SJSA1 (cell line): ENCODE measurements at places on chromosomes 1 and 21. TPM values are rescaled to one million over a fixed set of nuclear protein-coding genes. Genes with fewer than 3 reads are reported as not detected.

GRCh38 chr1:234400773-234401172 is 27.5 kb downstream of the COA6 start:
- H3K27me3 ChIP-seq: no peaks in the 10 kb centered on the region
- DNase-seq: no peak
- no peaks in the 10 kb centered on the region; the same call in 1 of the 2 replicates for H3K4me1 ChIP-seq
- H3K27ac ChIP-seq: no peak overlapping the region
- no peak overlapping the region for H3K4me3 ChIP-seq
- no peaks in the 10 kb centered on the region; the same call in 1 of the 2 replicates for H3K36me3 ChIP-seq

DNA sequence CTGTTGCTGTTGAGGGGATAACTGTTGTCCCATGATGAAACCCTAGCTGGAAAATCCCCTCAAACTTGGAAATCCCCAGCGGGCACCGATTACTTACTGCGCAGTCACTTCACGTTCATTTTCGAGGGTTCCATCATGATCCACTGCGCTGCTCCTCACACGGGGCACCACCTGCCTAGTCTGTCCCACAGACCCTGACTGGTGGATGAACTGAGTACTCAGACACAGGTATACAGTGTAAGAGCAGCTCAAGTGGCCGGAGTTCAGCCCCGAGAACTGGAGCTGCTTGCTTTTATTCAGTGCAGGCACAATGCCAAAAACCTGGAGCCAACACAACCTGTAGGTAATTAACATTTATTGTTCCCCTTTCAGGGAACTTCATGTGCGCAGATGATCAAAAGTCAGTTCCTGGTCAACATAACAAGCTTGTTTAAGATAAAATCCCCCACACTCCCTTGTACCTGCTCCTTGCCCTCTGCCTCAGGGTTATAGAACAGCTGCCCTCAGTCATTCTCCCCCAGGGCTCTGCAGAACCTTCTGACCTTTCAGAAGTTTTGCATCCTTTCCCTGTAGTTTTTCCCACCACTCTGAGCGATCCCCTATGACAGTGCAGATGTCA is 46.5 kb upstream of the PRELP start:
- H3K4me1 ChIP-seq: peaks cover 13% of the 10 kb centered on the region
- no peak overlapping the region for H3K27ac ChIP-seq
- H3K36me3 ChIP-seq: no peaks in the 10 kb centered on the region
- no peak for DNase-seq
- no peaks in the 10 kb centered on the region for H3K27me3 ChIP-seq

- no peak overlapping the region for H3K27ac ChIP-seq
- no peaks in the 10 kb centered on the region for H3K36me3 ChIP-seq
- H3K4me3 ChIP-seq: no peak overlapping the region
- DNase-seq: no peak
- peaks cover 20% of the 10 kb centered on the region for H3K4me1 ChIP-seq
Observed at GRCh38 chr1:84849357-84849975, 43.5 kb downstream of the LPAR3 start.

The RGSL1 gene
- not detected in 2 replicates for total RNA-seq

The F11R gene
- total RNA-seq: 3.2 and 4.5 TPM in 2 replicates

DNA sequence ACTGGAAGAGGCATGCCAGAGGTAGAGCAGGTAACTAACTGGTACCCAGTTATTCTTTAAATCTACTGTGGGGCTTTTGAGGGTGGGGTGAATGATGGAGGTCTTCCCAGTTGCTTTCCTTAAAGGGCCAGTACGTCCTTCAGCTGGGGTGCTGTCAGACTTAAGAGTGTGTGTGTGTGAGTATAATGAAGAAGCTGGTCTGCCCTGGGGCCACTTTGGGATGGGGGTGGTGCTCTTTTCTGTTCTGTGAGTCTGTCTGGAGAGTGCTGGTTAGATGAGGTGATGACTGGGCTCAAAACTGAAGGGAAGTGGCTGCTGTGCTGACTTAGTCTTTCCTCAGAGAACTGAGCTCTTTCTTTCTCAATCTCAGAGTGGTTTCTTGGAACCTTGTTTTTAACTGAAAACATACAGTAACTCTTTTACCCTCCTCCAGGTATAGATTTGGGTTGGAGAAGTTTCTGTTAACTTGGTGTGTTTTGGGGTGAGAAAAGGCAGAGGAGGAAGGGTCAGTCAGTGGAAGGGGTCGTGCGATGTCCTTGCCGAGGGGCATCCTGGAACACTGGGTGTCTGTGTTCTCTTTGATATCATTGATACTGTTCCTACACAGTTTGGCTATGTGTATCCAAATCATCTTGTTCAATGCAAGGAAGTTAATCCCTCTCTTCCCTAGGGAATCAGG is 746 bp downstream of the MACF1 start:
- H3K36me3 ChIP-seq: no peaks in the 10 kb centered on the region; the same call in 1 of the 2 replicates
- no peaks in the 10 kb centered on the region for H3K27me3 ChIP-seq
- DNase-seq: peak; percentile 78
- H3K27ac ChIP-seq: peak overlapping the region; percentile 67
- H3K4me3 ChIP-seq: peak overlapping the region; percentile 39

The IRF6 gene
- not detected in 2 replicates for total RNA-seq

DNA sequence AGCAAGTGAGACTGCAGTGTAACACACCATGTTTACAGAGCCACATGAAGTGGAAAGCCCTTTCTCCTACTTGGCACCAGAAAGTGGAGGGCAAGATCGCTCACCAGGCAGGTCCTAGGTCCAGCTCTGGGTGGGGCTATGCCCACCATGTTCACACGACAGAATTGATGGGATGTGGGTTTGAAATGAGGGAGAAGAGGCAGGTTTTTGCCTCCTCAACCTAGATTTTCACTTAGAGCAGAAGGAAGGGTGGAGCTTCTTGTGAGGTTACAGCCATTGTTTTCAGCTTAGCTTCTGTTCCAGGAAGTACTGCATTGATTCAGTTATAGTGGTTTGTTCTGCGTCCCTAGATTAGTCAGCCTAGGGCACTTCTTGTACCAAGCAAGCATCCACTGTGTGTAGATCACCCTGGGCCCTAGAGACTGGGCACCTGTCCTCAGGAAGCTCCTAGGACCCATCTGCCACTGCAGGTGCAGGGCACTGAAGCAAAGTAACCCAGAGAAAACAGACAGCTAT is 2.3 kb downstream of the CD53 start:
- no peak overlapping the region for H3K4me3 ChIP-seq
- no peak for DNase-seq
- no peaks in the 10 kb centered on the region for H3K4me1 ChIP-seq
- H3K36me3 ChIP-seq: no peaks in the 10 kb centered on the region
- H3K27ac ChIP-seq: no peak overlapping the region
- peaks cover 5% of the 10 kb centered on the region; the same call in 1 of the 2 replicates for H3K27me3 ChIP-seq

DNA sequence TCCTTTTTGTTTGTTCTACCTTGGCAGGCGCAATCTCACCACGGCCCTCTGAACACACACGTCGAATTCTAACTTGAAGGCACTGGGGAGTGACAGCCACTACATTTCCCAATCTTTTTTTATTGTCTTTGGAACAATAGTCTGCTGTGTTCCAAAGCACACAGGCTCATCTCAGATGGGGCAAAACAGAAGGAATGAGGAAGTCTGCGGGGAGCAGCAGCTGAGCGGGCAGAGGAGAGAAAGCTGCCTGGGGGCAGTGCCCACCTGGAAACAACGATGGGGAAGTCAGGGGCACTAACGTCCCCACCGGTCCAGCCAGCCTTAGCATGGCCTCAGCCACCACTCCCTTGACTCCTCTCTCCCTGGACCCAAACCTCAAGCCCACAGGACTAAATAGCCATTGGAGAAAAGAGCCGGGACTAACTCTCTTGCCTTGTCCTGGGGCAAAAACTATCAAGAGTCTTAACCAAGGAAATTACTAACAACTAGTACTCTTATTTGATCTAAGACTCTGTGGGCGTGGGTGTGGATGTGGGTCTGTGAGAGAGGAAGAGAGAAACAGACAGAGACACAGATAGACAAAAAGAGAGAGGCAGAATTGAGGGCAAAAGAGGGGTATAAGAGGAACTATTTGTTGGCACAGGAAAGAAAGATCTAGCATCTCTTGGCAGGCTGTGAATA is 34.2 kb downstream of the SYF2 start:
- H3K27me3 ChIP-seq: no peaks in the 10 kb centered on the region
- H3K27ac ChIP-seq: peak overlapping the region; percentile 21; the same call in 1 of the 2 replicates
- DNase-seq: no peak
- H3K4me3 ChIP-seq: no peak overlapping the region

- no peak overlapping the region for H3K27ac ChIP-seq
- H3K4me3 ChIP-seq: no peak overlapping the region
- no peaks in the 10 kb centered on the region; the same call in 1 of the 2 replicates for H3K36me3 ChIP-seq
- DNase-seq: no peak
- H3K4me1 ChIP-seq: peaks cover 3% of the 10 kb centered on the region
Observed at GRCh38 chr1:15205586-15206346, 41.3 kb upstream of the FHAD1 start.

DNA sequence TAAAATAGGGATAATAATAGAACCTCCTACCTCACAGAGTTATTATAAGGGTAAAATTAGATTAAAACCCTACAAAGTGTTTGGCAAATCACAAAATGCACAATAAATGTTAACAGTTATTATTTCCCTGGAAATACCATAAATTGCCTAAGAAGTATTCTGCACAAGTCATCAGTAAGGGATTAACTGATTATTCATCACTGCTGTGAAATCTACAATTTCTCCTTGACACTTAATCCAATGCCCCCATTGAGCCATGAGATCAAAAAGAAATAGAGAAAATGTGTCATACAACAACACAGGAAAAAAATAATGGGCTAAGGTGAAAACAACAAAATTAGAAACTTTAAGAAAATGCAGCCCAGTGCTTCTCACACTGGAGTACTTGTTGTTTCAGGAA is 6.7 kb upstream of the SEC16B start:
- no peaks in the 10 kb centered on the region for H3K36me3 ChIP-seq
- peak overlapping the region; percentile 32; the same call in 1 of the 2 replicates for H3K27ac ChIP-seq
- no peak for DNase-seq
- peaks cover 41% of the 10 kb centered on the region for H3K4me1 ChIP-seq

DNA sequence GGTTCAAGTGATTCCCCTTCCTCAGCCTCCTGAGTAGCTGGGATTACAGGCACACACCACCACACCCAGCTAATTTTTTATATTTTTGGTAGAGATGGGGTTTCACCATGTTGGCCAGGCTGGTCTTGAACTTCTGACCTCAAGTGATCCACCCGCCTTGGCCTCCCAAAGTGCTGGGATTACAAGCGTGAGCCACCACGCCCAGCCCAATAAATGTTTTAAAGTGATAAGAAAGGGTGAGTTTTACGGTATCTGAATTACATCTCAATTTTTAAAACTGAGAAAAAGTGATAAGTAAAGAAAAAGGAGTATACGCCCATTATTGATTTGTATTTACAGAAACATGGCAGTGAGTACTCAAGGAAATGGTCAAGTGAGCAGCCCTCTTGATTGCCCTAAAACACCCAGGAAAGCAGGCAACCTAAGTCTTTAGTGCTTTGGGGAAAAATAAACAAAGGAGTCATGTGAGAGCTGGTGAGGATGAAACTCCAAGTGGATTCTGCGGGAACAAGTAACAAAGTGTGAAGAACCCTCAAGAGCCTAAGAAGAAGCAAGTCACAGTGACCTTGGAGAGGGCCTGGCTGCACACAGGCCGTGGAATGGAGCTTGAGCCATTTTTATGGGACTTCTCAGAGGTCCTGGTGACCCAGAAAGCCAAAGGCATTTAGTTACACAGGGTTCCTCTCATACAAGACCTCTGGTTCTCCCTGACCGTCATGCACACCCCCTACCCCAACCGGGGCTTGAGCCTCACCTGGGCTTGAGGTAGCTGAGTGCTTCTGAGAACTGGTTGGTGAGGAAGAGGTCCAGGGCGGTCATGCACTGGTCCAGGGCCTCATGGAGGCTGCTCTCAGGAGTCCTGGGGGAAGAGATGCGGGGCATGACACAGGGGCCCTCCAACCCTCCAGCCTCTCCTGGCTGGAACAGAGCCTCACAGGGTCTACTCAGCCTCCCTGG is 9.1 kb downstream of the TTC39A start:
- no peak overlapping the region for H3K27ac ChIP-seq
- H3K36me3 ChIP-seq: no peaks in the 10 kb centered on the region
- H3K4me1 ChIP-seq: no peaks in the 10 kb centered on the region; the same call in 1 of the 2 replicates
- no peak for DNase-seq

The POMGNT1 gene
- total RNA-seq: 106 and 109 TPM in 2 replicates

- DNase-seq: peak; percentile 90
- H3K4me1 ChIP-seq: peaks cover 52% of the 10 kb centered on the region
- H3K4me3 ChIP-seq: no peak overlapping the region
Observed at GRCh38 chr21:34915364-34915841, 133.7 kb downstream of the RUNX1 start.

- no peak for DNase-seq
- H3K36me3 ChIP-seq: no peaks in the 10 kb centered on the region
- H3K4me1 ChIP-seq: peaks cover 40% of the 10 kb centered on the region
Observed at GRCh38 chr1:2544093-2544874, 11.9 kb upstream of the TNFRSF14 start.

GRCh38 chr21:36575306-36575705 is 95.4 kb upstream of the CLDN14 start:
- no peaks in the 10 kb centered on the region for H3K36me3 ChIP-seq
- no peak overlapping the region for H3K4me3 ChIP-seq
- DNase-seq: peak; percentile 4
- H3K4me1 ChIP-seq: no peaks in the 10 kb centered on the region

The ZNF695 gene
- total RNA-seq: 3.0 and 10.4 TPM in 2 replicates

The ABCA4 gene
- total RNA-seq: 0.11 TPM in 1 of 2 replicates, not detected in the other

The NCAM2 gene
- total RNA-seq: not detected in 2 replicates

GRCh38 chr1:36118447-36119204 is 6.4 kb downstream of the COL8A2 start:
- no peaks in the 10 kb centered on the region for H3K27me3 ChIP-seq
- no peaks in the 10 kb centered on the region for H3K36me3 ChIP-seq
- H3K27ac ChIP-seq: no peak overlapping the region
- H3K4me3 ChIP-seq: no peak overlapping the region
- no peak for DNase-seq

The LMOD1 gene
- total RNA-seq: 6.4 and 8.1 TPM in 2 replicates

The IKBKE gene
- total RNA-seq: 12.6 and 26.7 TPM in 2 replicates

GRCh38 chr1:15176898-15177665 is 23.5 kb downstream of the TMEM51 start:
- H3K36me3 ChIP-seq: 0 out of 2 replicates have a peak, but pooled peaks cover 2% of the 10 kb centered on the region
- H3K4me3 ChIP-seq: no peak overlapping the region
- H3K27me3 ChIP-seq: no peaks in the 10 kb centered on the region
- no peak for DNase-seq

DNA sequence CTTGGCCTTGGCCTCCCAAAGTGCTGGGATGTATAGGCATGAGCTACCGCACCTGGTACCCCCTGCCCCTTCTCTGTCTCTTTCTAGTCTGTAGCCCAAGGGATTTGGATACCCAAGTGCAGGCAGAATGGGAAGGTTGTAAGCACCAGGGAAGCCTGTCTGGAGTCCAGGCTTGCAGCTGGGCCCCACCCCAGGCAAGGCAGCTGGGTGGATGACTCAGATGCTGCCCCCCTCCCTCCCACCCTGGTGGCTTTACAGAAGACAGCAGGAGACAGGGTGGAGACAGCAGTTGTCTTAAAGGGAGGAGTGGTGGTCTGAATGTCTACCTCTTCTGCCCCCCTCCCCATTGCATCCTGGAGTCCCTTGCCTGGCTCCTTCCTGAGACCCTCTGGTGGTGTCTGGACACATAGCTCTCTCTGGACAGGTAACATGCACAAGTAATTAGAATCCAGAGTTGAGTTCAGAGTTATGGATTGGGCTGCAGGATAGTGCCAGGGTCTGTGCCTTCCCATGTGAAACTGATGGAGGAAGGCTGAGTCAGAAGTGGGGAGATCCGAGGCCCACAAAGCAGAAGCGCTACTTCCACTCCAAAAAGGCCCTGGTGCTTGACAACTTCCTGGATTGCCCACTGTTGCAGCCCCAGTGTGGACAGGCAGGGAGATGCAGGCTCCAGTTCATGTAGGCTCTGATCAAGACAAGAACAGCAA is 5.1 kb downstream of the LMNA start:
- peaks cover 81% of the 10 kb centered on the region for H3K4me1 ChIP-seq
- no peaks in the 10 kb centered on the region for H3K27me3 ChIP-seq
- H3K27ac ChIP-seq: peak overlapping the region; percentile 42
- peak; percentile 81 for DNase-seq

GRCh38 chr1:220791285-220791684 is 4.6 kb downstream of the MTARC1 start:
- H3K36me3 ChIP-seq: no peaks in the 10 kb centered on the region
- H3K4me3 ChIP-seq: no peak overlapping the region
- no peak overlapping the region for H3K27ac ChIP-seq
